Central memory CD4-positive, alpha-beta T cell (primary cell): ENCODE measurements at places on chromosomes 3 and 15.

GRCh38 chr3:88595026-88595425, 445.3 kb downstream of the C3orf38 start:
- no peak for DNase-seq

- no peak for DNase-seq
Measured at GRCh38 chr3:157104521-157104920, 55.4 kb downstream of the CCNL1 start.

- no peak for DNase-seq
Measured at GRCh38 chr15:22229990-22230819, 149.9 kb downstream of the OR4M2 start.

DNA sequence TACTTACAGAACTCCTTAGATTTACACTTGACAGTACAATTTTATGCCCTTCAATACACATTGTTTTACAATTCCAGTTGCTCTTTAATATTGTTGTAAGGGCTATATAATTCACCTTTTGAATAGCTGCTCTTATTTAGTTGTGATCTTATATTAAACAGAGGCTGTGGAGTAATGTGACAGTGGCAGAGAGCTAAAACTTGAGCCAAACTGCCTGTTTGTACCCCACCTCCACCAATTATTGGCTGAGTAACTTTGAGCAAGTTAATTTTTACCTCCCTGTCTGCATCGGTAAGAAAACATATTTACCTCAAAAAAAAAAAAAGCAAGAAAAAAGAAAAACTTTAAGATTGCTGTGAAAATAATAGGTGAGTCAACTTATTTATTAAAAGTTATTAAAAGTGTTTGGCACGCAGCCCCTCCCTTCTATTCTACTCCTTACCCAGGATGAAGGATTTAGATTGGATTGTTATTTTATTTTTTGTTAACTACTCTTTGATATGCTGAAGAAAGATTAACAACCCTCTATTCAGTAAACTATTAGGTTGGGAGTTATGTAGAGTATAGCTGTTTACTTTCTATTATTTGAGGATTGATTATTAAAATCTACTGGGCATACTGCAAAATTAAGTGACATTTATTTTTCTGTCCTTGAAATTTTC, 1.7 kb downstream of the SEC62 start:
- no peak for DNase-seq

- DNase-seq = no peak
Measured at GRCh38 chr3:124401843-124402242, 328.4 kb upstream of the UMPS start.

DNA sequence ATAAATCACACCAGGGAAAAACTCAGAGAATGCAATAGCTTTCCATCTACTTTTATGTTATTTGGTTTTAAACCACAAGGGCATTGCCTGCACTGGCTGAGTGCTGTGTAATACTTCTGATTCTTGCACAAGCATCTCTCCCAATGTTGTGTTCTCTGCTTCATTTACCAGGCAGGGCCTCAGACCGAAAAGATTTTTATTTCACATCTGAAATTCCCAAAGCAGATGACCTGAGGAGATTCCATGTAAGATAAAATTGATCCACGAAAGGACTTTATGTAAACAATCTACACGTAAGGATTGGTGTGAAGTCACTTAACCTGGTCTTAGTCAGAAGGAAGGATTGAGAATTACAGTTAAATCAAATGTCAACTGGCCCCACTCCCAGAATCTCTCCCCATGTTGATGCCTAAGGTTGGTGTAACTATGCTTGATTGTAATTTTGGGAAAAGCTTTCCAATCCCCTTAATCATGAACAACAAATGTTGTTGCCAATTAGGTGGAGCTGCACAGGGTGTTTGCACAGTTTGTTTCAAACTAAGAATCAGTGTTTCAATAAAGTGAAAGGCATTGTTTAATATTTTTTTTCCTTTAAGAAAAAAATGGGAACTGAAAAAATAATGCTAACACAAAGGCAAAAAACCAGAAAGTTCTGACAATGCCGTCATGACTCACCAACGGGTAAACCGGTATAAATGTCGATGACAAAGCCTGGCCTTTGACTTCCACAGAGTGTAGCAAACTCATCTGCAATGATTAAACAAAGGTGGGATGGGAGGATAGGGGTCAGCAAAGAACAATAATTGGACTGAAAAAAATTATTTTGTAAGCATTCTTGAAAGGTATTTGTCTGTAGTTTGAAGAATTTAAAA, 128.6 kb downstream of the DUT start:
- no peak for DNase-seq

DNA sequence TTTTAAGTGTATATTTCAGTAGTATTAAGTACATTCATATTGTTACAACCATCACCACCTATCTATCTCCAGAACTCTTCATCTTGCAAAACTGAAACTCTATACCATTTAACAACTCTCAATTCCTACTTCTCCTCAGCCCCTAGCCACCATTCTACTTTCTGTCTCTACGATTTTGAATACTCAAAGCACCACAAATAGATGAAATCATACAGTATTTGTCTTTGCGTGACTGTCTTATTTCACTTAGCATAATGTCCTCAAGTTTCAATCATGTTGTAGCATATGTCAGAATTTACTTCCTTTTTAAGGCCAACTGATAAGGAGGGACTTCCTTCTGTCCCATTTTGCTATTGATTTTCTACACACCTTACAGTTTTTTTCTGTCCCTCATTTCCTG, 593.3 kb downstream of the FHIT start:
- DNase-seq = no peak

- no peak for DNase-seq
Measured at GRCh38 chr3:4306091-4306490, 2.9 kb downstream of the SETMAR start.

- DNase-seq = no peak
Measured at GRCh38 chr3:151093905-151094304, 8.4 kb downstream of the MED12L start.

DNA sequence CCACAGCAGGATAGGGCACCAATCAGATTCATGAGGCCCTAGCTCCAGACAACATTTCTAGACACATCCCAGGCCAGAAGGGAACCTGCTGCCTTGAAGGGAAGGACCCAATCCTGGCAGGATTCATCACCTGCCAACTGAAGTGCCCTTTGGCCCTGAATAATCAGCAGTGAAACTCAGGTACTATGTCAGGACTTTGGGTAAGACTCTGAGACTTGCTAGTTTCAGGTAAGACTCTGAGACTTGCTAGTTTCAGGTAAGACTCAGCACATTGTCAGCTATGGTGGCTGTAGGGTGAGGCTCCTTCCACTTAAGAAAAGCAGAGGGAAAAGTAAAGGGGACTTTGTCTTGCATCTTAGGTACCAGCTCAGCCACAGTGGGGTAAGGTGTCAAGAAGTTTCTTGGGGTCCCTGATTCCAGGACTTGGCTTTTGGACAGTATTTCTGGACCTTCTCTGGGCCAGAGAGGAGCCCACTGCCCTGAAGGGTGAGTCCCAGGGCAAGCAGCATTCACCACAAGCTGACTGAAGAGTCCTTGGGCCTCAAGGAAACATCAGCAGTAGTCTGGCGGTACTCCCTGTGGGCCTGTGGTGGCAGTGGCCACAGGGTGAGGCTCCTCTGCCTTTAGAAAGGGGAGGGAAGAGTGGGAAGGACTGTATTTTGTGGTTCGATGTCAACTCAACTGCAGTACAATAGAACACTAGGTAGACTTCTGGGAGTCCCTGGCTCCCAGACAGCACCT, 13.7 kb upstream of the COL8A1 start:
- DNase-seq = no peak

DNA sequence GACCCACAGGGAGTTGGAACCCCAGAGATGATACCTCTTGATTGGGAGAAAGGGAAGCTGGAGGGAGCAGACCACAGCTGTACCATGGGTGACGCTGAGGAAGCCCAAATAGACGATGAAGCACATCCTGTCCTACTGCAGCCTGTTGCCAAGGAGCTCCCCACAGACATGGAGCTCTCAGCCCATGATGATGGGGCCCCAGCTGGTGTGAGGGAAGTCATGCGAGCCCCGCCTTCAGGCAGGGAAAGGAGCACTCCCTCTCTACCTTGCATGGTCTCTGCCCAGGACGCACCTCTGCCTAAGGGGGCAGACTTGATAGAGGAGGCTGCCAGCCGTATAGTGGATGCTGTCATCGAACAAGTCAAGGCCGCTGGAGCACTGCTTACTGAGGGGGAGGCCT, 201.1 kb downstream of the AKAP13 start:
- peak; percentile 64 for DNase-seq
